Liver (tissue), 10 donors: ENCODE measurements at places on chromosomes 2 and 18. TPM values are rescaled to one million over a fixed set of nuclear protein-coding genes. Genes with fewer than 3 reads are reported as not detected.

MALL gene
- polyA plus RNA-seq = 3.3 TPM

HOXD13 gene
- not detected for polyA plus RNA-seq

GMCL1 gene
- 5.0 TPM for polyA plus RNA-seq

AQP12B gene
- not detected for polyA plus RNA-seq

DYNAP gene
- not detected for polyA plus RNA-seq

ZBTB7C gene
- polyA plus RNA-seq = 0.22 TPM

KCNG3 gene
- polyA plus RNA-seq = not detected

MAPK4 gene
- 1.9 TPM for polyA plus RNA-seq

SERPINB13 gene
- not detected for polyA plus RNA-seq

VAMP5 gene
- polyA plus RNA-seq = 74.6 TPM

DNA sequence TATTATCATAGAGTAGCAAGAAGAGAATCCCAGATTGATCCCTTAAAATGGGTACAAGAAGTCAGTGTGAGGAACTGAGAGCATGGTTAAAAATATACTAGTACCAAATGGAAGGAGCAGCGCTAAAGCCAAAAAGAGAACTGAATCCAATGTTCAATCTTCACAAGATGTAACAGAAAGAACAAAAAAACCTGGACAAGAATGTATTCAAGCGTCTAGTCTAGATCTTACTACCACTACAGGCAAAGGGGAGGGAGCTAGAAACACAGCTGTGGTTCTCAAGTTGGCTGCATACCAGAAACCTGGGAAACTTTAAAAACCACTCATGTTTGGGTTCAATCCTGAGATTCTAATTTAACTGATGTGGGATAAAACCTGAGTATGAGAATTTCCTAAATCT, 57.5 kb downstream of the PIAS2 start:
- no peak for DNase-seq

- DNase-seq = no peak
These were observed 95.5 kb downstream of the CABYR start for GRCh38 chr18:24234330-24234729.

GRCh38 chr2:102141011-102141943, 1.3 kb upstream of the IL1R1 start:
- no peak for DNase-seq

GRCh38 chr2:70977605-70978205, 725 bp upstream of the ANKRD53 start:
- DNase-seq = no peak

GRCh38 chr2:24077879-24078278, 1.8 kb upstream of the SF3B6 start:
- DNase-seq = no peak

- no peak for DNase-seq
These were observed 83.1 kb downstream of the FARSB start for GRCh38 chr2:222572751-222573174.

GRCh38 chr2:157899125-157899839, 23.2 kb upstream of the ACVR1 start:
- no peak for DNase-seq

GRCh38 chr2:41784496-41784895, 263.3 kb upstream of the PKDCC start:
- no peak for DNase-seq

GRCh38 chr18:9091066-9091476, 11.4 kb upstream of the NDUFV2 start:
- no peak for DNase-seq

DNA sequence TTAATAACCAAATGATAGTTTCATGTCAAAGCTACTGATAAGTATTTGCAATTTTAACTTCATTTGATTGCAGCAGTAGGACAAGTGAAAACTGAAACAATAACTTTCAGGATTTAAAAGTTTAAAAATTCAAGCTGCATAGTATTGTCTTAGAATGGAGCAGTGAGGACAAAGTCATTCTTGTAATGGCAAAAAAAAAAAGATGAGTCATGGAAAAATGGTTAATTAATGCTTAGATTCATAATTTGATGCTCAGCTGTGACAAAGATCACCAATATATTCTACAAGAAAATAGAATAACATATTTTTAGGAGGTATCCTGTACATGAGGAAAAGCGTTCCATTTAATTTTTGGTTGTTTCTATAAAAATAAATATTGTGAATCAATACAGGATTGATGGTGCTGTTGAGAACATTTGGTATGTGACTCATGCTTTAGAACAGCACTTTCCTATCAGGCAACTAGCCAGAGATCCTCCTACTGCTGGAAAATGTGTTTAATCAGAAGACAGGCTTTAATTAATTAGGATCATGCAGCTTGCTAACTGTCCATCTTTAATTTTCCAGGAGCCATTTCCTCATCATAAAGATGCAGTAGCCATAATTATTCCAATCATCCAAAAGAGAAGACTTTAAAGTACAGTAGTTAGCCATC, 239.0 kb upstream of the MMADHC start:
- DNase-seq = no peak

DNA sequence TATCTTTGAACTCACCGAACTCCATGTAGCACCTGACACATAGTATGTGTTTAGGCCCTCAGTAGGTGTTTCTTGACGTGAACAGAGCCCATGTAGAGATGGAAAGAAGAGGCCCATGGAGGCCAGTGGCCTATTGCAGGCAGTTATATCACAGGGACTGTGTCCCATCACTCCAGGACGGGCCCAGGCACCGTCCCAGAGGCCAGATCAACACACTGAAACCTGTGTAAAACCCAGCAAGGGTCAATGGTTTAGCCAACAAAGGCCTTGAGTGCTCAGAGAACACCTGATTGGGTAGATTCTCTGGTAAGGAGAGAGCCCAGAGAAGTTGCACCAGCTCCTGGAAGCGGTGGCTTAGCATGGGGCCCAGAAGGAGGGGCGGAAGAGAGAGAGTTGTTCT, 82.8 kb downstream of the INHBB start:
- DNase-seq = no peak

DNA sequence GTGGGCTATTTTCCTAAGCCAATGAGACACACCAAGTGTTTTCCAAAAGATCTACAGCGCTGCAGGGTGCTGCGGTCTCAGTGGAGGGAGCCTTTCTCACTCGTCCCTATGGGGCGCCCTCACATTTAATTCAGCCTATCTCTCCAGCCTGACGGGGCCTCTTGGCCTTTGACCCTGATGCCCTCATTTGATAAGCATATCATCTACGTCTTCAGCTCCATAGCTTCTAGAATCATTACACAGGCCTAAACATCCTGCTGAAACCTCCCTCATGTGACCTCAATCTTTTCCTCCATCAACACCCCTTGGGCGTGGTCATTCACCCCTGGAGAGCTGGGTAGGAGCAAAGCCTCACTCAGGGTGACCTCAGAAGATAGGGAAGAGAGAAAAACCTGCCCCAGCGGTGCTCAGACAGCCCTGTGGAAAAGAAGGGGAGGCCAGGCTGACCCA, 57.4 kb downstream of the CYP26B1 start:
- DNase-seq = peak; percentile 17

- no peak for DNase-seq
These were observed 67.3 kb downstream of the SPTBN1 start for GRCh38 chr2:54523324-54523959.

DNA sequence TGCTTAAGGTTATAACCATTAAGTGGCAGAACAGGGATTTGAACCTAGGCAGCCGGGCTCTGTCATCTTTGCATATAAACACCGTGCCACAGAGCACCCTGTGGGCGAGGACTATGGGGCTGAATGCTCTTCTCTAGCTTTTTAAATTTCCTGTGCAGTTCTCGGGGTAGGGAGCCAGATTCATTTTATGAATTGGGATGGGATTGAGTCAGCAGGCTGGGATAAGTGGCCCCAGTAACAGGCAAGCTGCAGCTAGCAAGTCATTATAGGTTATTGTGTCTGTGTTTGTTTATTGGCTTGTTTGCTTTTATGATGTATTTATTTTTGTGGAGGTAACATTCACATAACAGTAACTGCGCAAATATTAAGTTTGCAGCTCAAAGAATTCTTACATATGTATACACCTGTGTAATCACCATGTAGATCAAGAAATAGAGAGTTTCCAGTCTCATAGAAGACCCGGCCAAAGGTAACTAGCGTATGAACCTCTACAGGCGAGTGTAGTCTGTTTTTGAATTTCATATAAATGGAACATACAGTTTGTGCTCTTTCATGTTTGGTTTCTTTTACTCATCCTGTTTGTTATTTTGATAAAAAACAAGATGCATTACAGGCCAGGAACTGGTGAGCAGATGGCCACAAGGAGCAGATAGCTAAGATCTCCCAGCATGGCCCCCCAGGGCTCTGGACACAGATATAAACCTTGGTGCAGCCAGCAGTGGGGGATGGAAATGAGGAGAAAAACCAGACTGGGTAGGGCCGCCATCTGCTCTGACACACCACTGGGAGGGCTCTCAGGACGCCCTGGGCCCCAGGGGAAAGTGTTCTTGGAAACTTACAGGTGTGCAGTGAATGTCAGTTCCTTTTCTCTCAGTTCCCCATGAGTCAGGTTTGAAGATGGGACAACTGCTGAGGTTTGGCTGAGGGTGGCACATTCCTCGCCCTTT, 49.2 kb upstream of the GPR155 start:
- DNase-seq = no peak

GRCh38 chr2:188813315-188813714, 160.9 kb upstream of the COL3A1 start:
- DNase-seq = no peak
